ENCODE measurements at places on chromosomes 12 and 14. TPM values are rescaled to one million over a fixed set of nuclear protein-coding genes. Genes with fewer than 3 reads are reported as not detected.

- H3K4me1 ChIP-seq: peaks cover 45% of the 10 kb centered on the region
- H3K27ac ChIP-seq: peak overlapping the region; percentile 95
- no peak for DNase-seq
- H3K27me3 ChIP-seq: no peaks in the 10 kb centered on the region
- H3K4me3 ChIP-seq: no peak overlapping the region
These were observed 111.0 kb downstream of the SCARB1 start for GRCh38 chr12:124752437-124753227.

Gene CLEC4D
- total RNA-seq: not detected

Gene PMCH
- total RNA-seq: not detected

- peak; percentile 94 for DNase-seq
- no peaks in the 10 kb centered on the region for H3K27me3 ChIP-seq
- H3K27ac ChIP-seq: peak overlapping the region; percentile 85
- H3K4me3 ChIP-seq: peak overlapping the region; percentile 38
These were observed 74.0 kb upstream of the MDM1 start for GRCh38 chr12:68406134-68406576.

DNA sequence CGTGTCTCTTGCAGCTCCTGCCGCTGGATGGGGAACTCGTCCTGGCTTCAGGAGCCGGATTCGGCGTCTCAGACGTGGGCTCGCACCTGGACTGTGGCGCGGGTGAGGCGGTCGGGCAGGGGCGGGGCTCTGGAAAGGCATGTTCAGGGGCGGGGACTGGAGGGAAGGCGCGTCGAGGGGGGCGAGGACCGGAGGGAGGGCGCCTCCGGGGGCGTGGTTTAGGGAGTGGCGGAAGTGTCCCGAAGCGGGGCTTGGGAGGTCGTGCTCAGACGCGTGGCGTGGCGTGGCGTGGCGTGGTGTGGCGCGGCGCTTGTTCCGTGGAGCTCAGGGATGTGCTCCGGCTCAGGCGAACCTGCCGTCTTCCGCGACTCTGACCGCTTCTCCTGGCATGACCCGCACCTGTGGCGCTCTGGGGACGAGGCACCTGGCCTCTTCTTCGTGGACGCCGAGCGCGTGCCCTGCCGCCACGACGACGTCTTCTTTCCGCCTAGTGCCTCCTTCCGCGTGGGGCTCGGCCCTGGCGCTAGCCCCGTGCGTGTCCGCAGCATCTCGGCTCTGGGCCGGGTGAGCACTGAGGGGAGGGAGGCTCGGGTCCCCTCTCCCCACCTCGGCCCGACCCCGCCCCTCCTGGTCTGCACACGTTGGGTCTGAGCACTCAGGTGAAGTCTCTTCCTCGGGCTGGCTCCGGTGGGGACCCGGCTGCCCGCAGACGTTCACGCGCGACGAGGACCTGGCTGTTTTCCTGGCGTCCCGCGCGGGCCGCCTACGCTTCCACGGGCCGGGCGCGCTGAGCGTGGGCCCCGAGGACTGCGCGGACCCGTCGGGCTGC, 6.2 kb downstream of the AMN start:
- peaks cover 71% of the 10 kb centered on the region for H3K27me3 ChIP-seq
- H3K36me3 ChIP-seq: peaks cover 13% of the 10 kb centered on the region
- H3K4me1 ChIP-seq: peaks cover 36% of the 10 kb centered on the region
- DNase-seq: peak; percentile 58
- H3K27ac ChIP-seq: no peak overlapping the region
- peak overlapping the region; percentile 66 for H3K4me3 ChIP-seq

- no peak overlapping the region for H3K27ac ChIP-seq
- DNase-seq: no peak
- no peaks in the 10 kb centered on the region for H3K36me3 ChIP-seq
- no peaks in the 10 kb centered on the region for H3K4me1 ChIP-seq
These were observed 23.1 kb downstream of the KCNK10 start for GRCh38 chr14:88299865-88300530.
